ENCODE measurements at places on chromosomes 16 and 17.

GRCh38 chr16:55892821-55893220 is 17.6 kb upstream of the CES5A start:
- no peak for DNase-seq

DNA sequence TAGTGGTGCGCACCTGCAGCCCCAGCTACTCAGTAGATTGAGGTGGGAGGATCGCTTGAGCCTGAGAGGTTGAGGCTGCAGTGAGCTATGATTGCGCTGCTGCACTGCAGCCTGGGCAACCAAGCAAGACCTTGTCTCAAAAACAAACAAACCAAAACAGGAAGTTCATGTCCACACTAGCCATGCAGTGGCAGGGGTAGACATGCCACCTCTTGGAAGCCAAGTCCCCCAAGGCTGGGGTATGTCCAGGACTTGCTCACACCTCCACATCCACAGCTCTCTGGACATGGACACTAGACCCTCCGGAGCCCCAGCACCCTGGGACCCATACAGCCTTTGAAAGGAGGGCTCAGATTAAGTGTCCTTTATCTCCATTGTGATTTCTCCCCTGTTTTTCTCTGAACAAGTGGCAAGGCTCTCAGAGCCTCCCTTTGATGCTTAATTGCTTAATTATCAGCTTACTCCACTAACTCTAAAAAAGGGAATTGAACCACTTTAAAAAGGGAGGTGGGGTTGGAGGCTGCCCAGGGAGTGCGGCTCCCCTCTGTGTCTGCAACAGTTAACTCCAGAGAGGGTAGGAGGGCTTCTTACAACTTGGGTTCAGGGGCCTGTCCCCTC is 424.6 kb upstream of the C16orf82 start:
- no peak for DNase-seq

- peak; percentile 64 for DNase-seq
These were observed 39.3 kb downstream of the CHD9 start for GRCh38 chr16:53094013-53094630.

DNA sequence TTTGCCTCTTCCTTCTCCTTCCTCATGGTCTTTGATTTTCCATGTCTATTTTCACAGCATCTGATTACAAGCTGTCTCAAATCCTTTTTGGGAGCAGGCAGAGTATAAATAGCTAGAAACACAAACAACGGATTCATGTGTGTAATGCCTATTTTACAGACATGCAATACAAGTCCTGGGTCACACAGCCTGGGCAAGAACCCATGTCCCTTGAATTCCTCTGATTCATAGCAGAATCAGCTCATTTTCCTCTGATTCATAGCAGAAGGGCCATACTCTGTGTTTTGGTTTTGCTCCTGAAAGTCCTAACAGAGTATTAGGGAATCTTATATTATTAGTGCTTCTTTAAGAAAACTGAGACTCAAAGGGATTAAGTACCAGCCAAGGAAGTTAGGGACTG is 71.3 kb downstream of the IRX5 start:
- DNase-seq, result no peak

DNA sequence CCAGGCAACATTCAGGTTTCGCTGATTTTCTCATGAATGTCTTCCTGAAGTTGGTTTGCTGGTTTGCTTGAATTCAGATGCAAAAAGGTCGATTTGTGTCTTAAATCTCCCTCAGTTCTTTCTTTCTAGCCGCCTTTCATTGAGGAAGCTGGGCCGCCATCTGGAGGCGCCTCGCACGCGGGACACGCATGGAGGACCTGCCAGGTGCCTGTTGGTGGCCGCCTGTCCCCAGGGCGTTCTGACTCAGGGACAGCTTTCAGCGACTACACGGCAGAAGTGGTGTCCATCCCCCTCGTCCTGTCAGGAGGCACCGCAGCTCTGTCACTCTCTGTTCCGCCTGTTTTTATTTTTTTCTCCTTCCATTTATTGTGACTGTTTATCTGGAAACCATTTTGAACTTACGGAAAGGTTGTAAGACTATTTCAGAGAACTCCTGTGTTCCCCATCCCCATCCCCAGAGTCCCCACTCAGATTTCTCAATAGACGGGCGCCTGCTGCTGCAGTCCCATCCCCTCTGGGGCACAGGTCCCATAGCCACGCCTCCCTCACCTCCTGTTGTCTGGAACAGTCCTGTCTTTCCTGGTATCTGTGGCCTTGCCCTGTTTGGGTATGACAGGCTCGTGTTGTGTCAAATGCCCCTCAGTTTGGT is 33.2 kb downstream of the COX4I1 start:
- peak; percentile 89 for DNase-seq

DNA sequence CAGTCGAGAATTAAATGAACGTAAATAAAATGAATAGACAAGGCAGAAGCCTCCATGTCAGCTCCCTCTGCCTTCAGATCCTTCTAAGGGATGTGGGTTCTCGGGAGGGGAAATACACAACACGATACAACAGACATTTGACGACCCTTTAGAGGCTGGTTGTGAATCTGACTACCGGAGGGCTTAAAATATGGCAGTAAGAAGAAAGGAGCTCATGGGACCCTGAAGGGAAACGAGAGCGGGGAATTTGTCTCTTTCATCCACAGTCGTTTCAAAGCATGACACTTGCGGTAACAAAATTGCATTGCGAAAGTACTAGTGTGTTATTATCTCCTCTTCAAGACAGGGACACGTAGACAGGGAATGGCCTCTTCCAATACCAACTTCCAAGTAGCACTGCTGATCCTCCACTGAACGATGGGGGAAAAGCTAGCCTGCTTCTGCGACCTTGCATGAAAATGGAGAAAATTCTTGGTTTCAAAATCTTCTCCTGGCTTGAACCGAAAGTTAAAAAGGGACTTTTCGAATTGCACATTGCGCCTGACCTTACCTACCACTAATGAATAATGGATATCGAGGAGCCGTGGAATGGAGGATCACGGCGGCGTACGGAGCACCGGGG is 1.2 kb upstream of the TNRC6C start:
- DNase-seq, result no peak
